ENCODE measurements at places on chromosomes 13 and 19.

DNA sequence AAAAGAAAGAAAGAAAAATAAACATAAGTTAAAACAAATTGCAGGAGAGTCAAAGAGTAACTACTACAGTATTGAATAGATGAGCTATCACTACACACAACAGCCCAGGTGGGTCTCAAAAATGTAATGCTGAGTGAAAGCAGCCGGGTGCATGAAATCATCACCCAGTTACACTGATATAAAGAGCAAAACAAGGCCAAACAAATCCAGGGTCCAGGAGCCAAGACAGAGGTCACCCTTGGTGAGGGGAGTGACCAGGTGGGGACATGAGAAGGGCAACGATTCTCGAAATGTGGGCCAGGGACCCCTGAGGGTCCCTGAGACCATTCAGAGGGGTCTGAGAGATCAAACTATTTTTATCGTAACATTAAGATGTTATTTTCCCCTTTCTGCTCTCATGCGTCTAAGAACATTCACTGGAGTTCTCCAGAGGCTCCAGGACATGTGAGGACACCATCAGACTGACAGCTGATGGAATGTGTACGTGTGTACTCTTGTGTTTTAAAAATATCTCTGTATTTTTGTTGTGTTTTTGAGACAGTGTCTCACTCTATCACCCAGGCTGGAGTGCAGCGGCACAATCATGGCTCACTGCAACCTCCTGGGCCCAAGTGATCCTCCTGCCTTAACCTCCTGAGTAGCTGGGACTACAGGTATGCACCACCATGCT is 10.6 kb downstream of the COQ8B start:
- DNase-seq = no peak

DNA sequence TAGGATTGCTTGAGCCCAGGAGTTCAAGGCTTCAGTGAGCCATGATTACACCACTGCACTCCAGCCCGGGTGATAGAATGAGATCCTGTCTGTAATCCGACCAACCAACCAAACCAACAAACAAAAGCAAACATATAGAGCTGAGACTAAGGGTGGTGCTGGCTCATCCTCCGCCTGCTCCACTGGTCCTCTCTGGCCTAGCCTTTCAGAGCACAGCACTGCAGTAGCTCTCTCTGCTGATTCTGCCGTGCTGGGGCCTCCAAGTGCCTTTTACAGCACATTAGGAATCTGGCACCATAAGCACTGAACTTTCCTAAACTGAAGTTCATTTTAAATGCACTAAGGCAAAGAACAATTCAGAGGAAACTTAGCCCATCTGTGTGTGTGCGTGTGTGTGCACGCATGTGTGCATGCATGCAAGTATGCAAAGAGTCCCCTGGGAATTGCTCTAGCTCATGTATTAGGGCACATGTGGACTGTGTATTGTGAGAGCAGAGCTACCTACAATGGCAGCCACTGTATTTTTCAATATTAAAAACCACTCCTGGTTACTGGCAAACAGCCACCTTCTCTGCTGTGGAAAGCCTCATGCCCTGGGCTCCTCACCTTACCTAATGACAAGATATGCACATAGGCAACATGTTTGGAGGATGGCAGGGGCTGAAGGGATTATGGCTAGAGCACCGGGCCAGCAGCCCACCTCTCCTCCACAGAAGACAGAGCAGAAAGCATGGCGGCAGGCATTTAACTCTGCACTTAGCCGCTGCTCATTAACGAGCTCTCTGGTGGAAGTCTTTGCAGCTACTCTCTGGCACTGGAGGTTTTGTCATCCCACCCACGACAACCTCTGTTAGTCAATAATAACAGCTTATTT is 223.1 kb upstream of the TSHZ3 start:
- DNase-seq = peak; percentile 33

- DNase-seq = no peak
Measured at GRCh38 chr19:49528211-49528771, 488 bp downstream of the RCN3 start.

DNA sequence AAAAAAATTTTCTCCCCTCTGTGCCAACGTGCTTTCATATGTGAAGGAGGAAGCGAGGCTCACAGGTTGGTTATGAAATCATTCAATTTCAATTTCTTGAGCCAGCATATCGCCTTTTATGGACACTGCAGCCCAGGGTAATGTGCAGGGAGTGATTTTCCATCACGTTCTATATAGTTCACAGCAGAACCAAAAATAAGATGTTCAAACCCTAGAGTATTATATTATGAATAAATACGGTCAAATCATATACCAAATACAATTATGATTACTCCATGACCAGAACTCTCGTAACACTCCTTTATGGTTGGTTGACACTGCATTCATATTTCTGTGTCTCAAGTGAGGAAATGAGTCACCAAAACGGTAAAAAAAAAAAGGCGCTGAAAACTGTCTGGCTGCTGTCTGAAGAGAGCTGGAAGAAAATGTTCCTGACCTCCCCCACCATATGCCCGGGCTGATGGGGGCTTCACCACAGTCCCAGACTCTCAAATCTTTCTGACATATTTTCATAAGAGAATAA is 75.8 kb upstream of the UBAC2 start:
- DNase-seq = no peak

GRCh38 chr13:111503376-111503775 is 182.9 kb downstream of the TEX29 start:
- DNase-seq = no peak

DNA sequence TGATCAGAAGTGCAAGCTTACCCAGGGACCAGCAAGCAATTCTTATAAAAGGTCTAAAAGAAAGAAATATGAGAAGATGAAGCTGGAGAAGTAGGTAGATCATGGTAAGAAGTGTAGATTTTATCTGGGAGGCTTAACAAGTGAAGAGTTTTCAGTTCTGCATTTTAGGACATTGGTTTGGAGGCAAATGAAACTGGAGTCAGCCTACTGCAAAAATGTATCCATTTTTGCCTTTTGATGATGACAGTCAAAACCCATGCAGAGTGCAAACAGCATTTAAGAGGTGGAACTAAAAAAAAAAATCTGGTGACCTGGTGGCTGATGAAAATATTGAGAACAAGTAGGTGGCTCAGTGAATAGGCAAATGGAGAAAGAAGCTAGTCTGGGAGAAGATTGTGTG is 216.9 kb downstream of the DNAJC15 start:
- DNase-seq = no peak

- no peak for DNase-seq
Measured at GRCh38 chr19:50837300-50837699, 3.9 kb upstream of the KLK15 start.

- DNase-seq = peak; percentile 26
Measured at GRCh38 chr13:113138792-113139551, 16.4 kb downstream of the F10 start.

DNA sequence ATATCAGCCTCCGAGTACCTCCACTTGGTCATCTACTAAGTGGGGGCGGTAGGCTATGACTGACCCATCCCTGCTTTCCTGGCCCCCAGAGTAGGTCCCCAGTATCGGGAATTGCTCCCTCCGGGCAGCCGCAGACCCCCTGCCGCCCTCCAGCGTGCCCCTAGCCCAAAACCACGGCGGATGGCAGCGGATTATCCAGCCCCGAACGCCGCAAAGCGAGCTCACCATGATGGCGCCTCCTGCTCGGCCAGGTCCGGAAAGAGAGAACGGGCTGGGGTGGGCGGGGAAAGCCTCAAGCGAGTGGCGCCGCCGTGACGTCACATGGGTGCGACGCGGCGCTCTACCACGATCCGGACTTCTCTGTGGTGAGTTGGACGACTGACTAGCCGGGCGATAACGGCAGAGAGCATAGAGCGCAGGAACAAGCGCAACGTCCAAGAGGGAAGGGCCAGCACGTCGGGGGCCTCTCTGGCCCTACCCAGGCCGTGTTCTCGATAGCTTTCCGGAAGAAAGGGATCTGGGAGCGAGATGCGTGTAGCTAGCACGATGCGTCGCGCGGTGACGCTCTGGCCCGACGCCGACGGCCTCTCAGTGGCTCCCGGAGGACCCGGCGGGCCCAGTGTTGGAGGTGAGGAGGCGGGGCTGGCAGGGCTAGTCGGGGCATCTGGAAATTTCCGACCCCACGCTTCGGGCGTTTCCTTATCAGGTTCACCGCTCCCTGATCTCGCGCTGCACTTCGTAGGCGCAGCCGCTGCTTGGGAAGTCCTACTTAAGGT is at the start of the genes RPL18 and SPHK2:
TSS of gene RPL18 (minus strand) at position 263 of the 776 bp plus-strand sequence. CDS start at position 228, 35 bp downstream.
TSS of gene SPHK2 (plus strand) at position 591 of the 776 bp plus-strand sequence. CDS start 1,009 bp downstream, outside the sequence.
- DNase-seq = peak; percentile 99

GRCh38 chr13:46529216-46529919 is 23.6 kb upstream of the LRCH1 start:
- DNase-seq = no peak

GRCh38 chr19:5059213-5059574 is 90.3 kb downstream of the KDM4B start:
- DNase-seq = no peak

- no peak for DNase-seq
Measured at GRCh38 chr19:48571378-48572162, 19.6 kb downstream of the SULT2B1 start.

- no peak for DNase-seq
Measured at GRCh38 chr19:4234862-4235201, 5.5 kb downstream of the EBI3 start.

- no peak for DNase-seq
Measured at GRCh38 chr19:40805258-40805868, 6.4 kb downstream of the EGLN2 start.

DNA sequence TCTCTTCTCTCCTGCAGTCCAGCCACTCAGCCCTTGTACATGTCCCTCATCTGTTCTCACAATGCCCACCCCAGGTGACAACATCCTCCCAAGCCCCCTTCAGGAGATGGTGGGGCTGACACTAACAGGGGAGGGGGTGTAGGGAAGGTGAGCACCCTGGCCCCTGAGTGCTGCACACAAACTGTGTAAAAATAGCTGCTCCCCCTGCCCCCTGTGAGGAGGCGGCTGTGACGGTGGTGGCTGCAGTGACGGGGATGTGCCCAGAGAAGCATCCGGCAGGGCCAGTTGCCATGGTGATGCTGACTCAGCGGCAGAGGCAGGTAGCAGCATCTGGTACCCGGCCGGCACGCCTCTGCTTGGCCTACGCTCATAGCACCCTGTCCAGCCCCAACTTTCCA is 13.0 kb upstream of the JUND start:
- no peak for DNase-seq

- DNase-seq = no peak
Measured at GRCh38 chr19:55454787-55455243, 6.6 kb downstream of the ISOC2 start.

GRCh38 chr19:49488046-49488862 is 846 bp downstream of the RPL13A start:
- no peak for DNase-seq

DNA sequence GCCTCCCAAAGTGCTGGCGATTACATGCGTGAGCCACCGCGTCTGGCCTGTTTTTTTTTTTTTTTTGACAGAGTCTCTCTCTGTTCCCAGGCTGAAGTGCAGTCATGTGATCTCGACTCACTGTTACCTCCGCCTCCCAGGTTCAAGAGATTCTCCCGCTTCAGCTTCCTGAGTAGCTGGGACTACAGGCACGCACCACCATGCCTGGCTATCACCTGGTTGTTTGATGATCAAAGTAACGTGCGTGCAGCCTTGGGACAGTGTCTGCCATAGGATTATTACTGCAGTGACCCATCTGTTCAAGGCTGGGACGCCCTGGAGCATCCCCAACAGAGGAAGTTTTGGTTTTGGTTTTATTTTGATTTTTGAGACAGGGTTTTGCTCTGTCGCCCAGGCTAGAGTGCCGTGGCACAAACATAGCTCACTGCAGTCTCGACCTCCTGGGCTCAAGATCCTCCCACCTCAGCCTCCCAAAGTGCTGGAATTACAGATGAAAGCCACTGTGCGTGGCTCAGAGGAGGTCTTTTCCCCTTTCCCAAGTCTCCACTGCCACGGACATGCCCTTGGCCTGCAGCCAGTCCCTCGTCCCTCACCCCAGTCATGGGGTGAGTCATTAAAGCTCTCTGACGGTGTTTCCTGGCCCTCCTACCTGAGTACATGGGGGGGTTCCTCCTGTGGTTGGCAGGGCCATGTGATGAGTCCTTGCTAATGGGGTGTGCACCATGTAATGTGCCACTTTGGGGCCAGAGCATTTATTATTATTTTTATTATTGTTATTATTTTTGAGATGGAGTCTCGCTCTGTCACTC is 65.6 kb downstream of the IER2 start:
- DNase-seq = no peak

DNA sequence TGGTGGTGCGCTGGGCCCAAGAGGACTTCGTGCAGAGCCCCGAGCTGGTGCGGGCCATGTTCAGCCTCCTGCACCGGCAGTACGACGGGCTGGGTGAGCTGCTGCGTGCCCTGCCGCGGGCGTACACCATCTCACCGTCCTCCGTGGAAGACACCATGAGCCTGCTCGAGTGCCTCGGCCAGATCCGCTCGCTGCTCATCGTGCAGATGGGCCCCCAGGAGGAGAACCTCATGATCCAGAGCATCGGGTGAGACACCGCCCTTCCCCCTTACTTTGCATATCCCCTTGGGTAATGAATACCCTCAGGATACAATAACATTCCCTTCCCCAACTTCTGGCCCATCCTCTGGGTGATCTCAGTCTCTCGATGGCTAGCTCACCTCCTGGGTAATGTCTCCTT is 60.9 kb downstream of the RYR1 start:
- DNase-seq = no peak

DNA sequence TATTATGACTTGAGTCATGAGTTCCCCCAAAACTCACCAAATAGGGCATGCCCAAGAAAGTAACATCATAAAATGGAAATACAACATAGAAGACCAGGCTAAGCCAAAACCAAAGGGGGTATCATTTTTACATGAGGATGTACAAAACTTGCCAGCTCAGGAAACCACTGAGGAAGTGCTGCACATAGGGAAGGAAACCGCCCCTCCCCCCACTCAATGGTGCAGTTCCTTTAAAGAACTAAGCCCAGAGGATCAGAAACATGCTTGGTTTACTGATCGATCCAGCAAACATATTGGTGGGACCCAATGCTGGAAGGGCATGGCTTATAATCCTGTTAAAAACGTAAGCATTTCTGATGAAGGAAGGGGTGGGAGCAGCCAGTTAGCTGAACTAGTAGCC is 4.2 kb upstream of the ZNF486 start:
- no peak for DNase-seq

DNA sequence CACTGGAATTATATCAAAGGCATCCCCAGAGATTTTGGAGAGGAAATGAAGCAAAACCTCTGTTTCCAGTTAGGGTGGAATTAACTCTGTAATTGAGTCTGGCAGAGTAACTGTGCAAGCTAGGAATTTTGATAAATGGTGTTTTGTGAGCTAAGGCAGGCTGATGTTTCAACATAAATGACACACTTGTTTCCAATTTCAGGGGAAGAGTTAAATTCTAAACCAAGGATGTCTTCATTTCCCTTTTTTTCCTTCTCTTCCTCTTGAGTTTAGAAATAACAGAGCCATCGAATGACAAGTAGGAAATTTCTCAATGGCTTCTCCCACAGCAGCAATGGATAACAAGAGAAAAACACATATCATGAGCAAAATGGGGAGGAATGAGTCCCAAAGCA is 131.2 kb downstream of the IRS2 start:
- no peak for DNase-seq

GRCh38 chr19:42325896-42326771 is 699 bp downstream of the MEGF8 start:
- DNase-seq = no peak

GRCh38 chr13:99729745-99730144 is 228.5 kb downstream of the TM9SF2 start:
- DNase-seq = no peak

Data from coronary artery (tissue), 2 donors.